CD4-positive, CD25-positive, alpha-beta regulatory T cell (primary cell): ENCODE measurements at places on chromosomes 6 and 20. TPM values are rescaled to one million over a fixed set of nuclear protein-coding genes. Genes with fewer than 3 reads are reported as not detected.

DNA sequence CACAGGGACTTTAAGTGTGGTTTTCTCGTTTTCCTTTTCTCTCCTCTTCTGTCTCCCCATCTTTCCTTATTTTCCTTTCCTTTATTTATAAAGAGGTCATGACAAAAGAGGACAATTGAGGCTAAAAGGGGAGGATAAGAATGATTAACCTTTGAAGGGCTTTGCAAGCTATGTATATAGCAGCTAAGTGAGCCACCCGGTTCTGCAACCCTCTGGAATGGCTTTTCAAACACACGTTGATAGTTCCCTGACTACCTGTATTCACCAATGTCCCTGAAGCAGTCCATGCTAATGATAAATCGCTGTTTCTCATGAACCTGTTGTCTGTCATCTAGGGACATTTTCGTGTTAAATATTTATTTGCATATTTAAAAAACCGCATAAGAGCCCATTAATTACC is 124.4 kb upstream of the RALGAPA2 start:
- no peak overlapping the region for H3K4me3 ChIP-seq
- no peak for DNase-seq
- no peaks in the 10 kb centered on the region for H3K4me1 ChIP-seq
- H3K36me3 ChIP-seq = no peaks in the 10 kb centered on the region
- H3K27ac ChIP-seq = no peak overlapping the region
- H3K27me3 ChIP-seq = no peaks in the 10 kb centered on the region

GRCh38 chr20:1809611-1810510 is 85.3 kb upstream of the SIRPA start:
- no peaks in the 10 kb centered on the region for H3K36me3 ChIP-seq
- H3K27me3 ChIP-seq = peaks cover 15% of the 10 kb centered on the region
- no peak for DNase-seq
- H3K4me1 ChIP-seq = no peaks in the 10 kb centered on the region

DNA sequence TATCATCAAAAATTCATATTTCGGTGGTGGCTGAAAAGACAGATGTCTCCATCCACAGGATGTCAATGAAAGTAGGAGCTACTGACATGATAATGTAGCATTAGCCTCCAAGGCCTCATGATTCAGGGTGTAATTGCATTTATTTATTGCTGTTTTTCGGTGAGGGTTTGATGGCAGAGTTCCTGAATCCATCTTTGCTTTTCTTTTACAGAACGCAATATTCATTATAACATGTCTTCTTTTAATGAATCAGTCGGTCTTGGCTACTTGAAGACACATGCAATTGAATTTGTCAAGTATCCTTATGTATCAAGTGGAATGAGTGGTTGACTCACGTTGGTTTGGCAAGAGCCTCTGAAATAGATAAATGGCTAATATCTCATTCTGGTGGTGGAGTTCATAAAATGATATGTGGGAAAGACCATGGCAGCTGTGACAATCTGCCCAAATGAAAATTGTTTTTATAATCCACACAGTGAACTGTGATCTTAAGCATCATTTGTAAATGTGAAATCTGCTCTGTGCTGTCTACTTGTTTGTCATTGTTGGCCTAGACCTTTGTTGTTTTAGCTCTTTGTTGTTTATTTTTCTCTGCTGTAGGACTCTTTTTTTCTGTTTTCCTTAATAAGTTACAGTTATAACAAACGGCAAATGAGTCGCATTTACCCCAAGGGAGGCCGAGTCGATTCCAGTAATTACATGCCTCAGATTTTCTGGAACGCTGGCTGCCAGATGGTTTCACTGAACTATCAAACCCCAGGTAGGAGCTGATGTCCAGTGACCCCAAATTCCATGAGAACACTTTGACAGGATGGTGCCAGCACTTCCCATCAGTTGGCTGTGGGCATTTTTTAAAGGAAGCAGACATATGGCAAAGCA is 105.7 kb upstream of the LAMP5 start:
- no peaks in the 10 kb centered on the region for H3K4me1 ChIP-seq
- no peaks in the 10 kb centered on the region for H3K36me3 ChIP-seq
- no peak for DNase-seq
- H3K27me3 ChIP-seq = no peaks in the 10 kb centered on the region
- no peak overlapping the region for H3K27ac ChIP-seq

Gene BFSP1
- total RNA-seq = 0.39 TPM

- peak overlapping the region; percentile 34 for H3K27ac ChIP-seq
- peaks cover 11% of the 10 kb centered on the region for H3K4me1 ChIP-seq
Measured at GRCh38 chr6:90175627-90176538, 120.8 kb downstream of the BACH2 start.

- no peak for DNase-seq
- H3K36me3 ChIP-seq = no peaks in the 10 kb centered on the region
- no peaks in the 10 kb centered on the region for H3K4me1 ChIP-seq
- no peaks in the 10 kb centered on the region for H3K27me3 ChIP-seq
- H3K4me3 ChIP-seq = no peak overlapping the region
Measured at GRCh38 chr6:44025226-44025625, 102.0 kb downstream of the MRPL14 start.

- H3K4me3 ChIP-seq = no peak overlapping the region
- H3K27ac ChIP-seq = no peak overlapping the region
- no peaks in the 10 kb centered on the region for H3K36me3 ChIP-seq
Measured at GRCh38 chr6:10331334-10331968, 83.4 kb downstream of the TFAP2A start.

Gene CNR1
- not detected for total RNA-seq

DNA sequence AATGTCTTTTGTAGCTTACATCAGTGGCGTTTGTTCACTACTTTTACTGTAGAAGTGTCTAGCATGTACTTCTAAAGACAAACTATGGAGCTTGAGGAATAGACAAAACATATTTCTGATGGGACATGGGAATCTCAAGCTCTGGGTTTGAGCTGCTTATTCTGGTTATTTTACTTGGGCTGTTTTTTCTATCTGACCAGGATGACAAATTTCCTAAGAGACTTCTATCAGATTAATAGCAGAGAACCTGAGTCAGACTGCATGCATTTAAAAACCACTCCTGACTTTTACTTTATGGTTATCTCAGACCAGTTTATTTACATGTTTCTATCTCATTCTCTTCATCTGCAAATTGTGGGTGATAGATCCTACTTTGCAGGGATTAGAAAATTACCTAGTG is 1282.3 kb upstream of the GJE1 start:
- no peaks in the 10 kb centered on the region for H3K27me3 ChIP-seq
- no peaks in the 10 kb centered on the region for H3K36me3 ChIP-seq
- no peak for DNase-seq

DNA sequence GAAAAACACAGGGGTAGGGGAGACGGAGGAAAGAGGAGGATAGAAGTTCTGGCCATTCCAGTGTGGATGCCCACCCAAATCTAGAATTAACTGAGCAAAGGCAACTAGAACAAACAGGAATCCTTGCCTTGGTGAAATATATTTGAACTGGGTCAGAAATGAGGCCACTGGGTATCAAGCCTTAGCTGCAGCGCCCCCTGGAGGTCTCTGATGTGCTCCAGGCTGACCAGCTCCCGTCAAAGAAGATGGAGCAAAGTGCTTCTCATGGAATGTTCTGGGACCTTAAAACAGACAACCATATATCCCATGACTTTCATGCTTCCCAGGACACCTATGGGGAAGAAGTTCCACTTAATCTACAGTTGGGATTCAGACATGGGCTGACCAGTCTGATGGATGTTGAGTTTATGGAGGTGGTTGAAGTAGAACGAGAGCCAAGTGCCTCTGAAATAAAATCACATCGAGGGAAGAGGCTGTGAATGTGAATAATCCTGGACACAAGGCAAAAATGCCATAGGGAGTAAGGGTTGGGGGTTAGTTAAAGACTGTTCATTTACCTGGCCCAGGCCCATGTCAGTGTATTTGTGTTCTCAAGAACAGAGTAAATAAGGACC is 50.4 kb downstream of the HLA-DPB1 start:
- no peak overlapping the region for H3K27ac ChIP-seq
- H3K4me3 ChIP-seq = no peak overlapping the region
- H3K4me1 ChIP-seq = no peaks in the 10 kb centered on the region
- peak; percentile 35 for DNase-seq

Gene C6orf118
- total RNA-seq = not detected

- H3K27ac ChIP-seq = no peak overlapping the region
- no peak for DNase-seq
- peaks cover 7% of the 10 kb centered on the region for H3K4me1 ChIP-seq
- H3K27me3 ChIP-seq = no peaks in the 10 kb centered on the region
- H3K4me3 ChIP-seq = peak overlapping the region; percentile 60
Measured at GRCh38 chr6:138593124-138593877, 94.0 kb upstream of the NHSL1 start.

GRCh38 chr6:170172392-170172791 is 118.5 kb downstream of the DLL1 start:
- H3K27ac ChIP-seq = no peak overlapping the region
- no peak overlapping the region for H3K4me3 ChIP-seq
- no peaks in the 10 kb centered on the region for H3K27me3 ChIP-seq
- no peak for DNase-seq

- peak; percentile 6 for DNase-seq
- no peak overlapping the region for H3K27ac ChIP-seq
- no peak overlapping the region for H3K4me3 ChIP-seq
Measured at GRCh38 chr6:14799928-14800327, 445.9 kb upstream of the JARID2 start.

DNA sequence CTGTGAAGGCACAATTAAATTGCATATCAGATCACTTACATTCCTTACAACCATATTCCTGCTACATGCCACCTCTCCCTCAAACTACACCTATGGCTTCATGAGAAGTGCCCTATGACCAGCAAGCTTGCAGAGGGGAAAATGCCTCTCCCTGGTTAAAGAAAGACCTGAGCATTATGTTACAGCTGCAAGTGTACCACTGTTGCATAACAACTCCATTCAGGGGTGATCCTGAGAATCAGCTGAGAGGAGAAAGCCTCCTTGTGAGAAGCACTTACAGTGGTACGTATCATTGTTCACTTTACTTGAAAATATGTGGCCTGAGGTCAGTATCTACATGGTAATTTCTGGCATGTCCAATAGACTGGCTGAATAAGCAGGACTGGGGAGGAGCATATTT is 20.0 kb downstream of the PDSS2 start:
- no peaks in the 10 kb centered on the region for H3K4me1 ChIP-seq
- H3K36me3 ChIP-seq = no peaks in the 10 kb centered on the region
- no peaks in the 10 kb centered on the region for H3K27me3 ChIP-seq
- H3K4me3 ChIP-seq = no peak overlapping the region

GRCh38 chr20:49706630-49707091 is 7.0 kb downstream of the B4GALT5 start:
- no peak for DNase-seq
- H3K36me3 ChIP-seq = no peaks in the 10 kb centered on the region
- peaks cover 30% of the 10 kb centered on the region for H3K4me1 ChIP-seq
- H3K27ac ChIP-seq = no peak overlapping the region
- H3K4me3 ChIP-seq = peak overlapping the region; percentile 0

GRCh38 chr6:67877288-67877687 is 757.8 kb upstream of the ADGRB3 start:
- DNase-seq = no peak

- H3K27ac ChIP-seq = no peak overlapping the region
- H3K27me3 ChIP-seq = no peaks in the 10 kb centered on the region
- no peak overlapping the region for H3K4me3 ChIP-seq
- no peaks in the 10 kb centered on the region for H3K4me1 ChIP-seq
- H3K36me3 ChIP-seq = no peaks in the 10 kb centered on the region
Measured at GRCh38 chr6:81413306-81413705, 339.2 kb downstream of the TENT5A start.

DNA sequence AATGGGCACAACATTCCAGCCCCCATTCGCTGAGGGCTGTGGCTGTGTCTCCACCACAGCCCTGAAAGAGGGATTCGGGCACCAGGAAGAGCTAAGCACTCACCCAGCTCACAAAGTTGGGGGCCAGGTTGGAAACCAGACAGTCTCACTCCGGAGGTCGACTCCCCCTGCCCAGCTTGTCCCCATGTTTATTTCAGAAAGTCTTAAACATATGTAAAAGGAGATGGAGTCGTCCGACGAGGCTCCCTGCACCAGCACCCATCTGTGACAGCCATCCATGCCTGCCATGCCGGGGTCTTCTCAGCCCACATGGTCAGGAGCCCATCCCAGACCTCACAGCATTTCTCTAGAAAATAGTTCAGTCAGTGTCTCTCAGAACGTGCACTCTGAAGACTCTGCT is 63.6 kb upstream of the STX16 start:
- no peaks in the 10 kb centered on the region for H3K4me1 ChIP-seq
- no peaks in the 10 kb centered on the region for H3K27me3 ChIP-seq
- no peak overlapping the region for H3K4me3 ChIP-seq
- no peak for DNase-seq

Gene TP53INP2
- 60.9 TPM for total RNA-seq

- H3K4me1 ChIP-seq = no peaks in the 10 kb centered on the region
- no peak overlapping the region for H3K27ac ChIP-seq
- H3K36me3 ChIP-seq = peaks cover 41% of the 10 kb centered on the region
- H3K27me3 ChIP-seq = no peaks in the 10 kb centered on the region
- DNase-seq = no peak
Measured at GRCh38 chr6:137206577-137206976, 12.6 kb downstream of the IFNGR1 start.
